ENCODE measurements at places on chromosomes 6 and 20. TPM values are rescaled to one million over a fixed set of nuclear protein-coding genes. Genes with fewer than 3 reads are reported as not detected.

GRCh38 chr6:164243949-164244348 lies 829.4 kb downstream of the QKI start:
- DNase-seq, result no peak
- H3K36me3 ChIP-seq, result no peaks in the 10 kb centered on the region
- no peaks in the 10 kb centered on the region for H3K27me3 ChIP-seq
- H3K4me1 ChIP-seq, result no peaks in the 10 kb centered on the region

- no peak overlapping the region for H3K27ac ChIP-seq
- no peaks in the 10 kb centered on the region for H3K4me1 ChIP-seq
- H3K36me3 ChIP-seq, result no peaks in the 10 kb centered on the region
Measured at GRCh38 chr6:110389689-110390382, 25.5 kb downstream of the DDO start.

GRCh38 chr6:106556368-106556960 lies 72.8 kb downstream of the RTN4IP1 start:
- no peaks in the 10 kb centered on the region for H3K4me1 ChIP-seq
- H3K36me3 ChIP-seq, result peaks cover 4% of the 10 kb centered on the region
- no peak overlapping the region for H3K27ac ChIP-seq
- H3K4me3 ChIP-seq, result no peak overlapping the region
- H3K27me3 ChIP-seq, result no peaks in the 10 kb centered on the region

GRCh38 chr6:83824388-83824801 lies 28.8 kb upstream of the RIPPLY2 start:
- peak; percentile 51 for DNase-seq
- H3K4me1 ChIP-seq, result no peaks in the 10 kb centered on the region
- H3K27me3 ChIP-seq, result no peaks in the 10 kb centered on the region
- peak overlapping the region; percentile 14 for H3K4me3 ChIP-seq
- no peak overlapping the region for H3K27ac ChIP-seq

- no peak for DNase-seq
- H3K27me3 ChIP-seq, result no peaks in the 10 kb centered on the region
- no peak overlapping the region for H3K4me3 ChIP-seq
- no peaks in the 10 kb centered on the region for H3K36me3 ChIP-seq
- peaks cover 13% of the 10 kb centered on the region for H3K4me1 ChIP-seq
Measured at GRCh38 chr6:149059557-149059956, 258.0 kb upstream of the TAB2 start.

- no peaks in the 10 kb centered on the region for H3K4me1 ChIP-seq
- 0 out of 2 replicates have a peak, but pooled peaks cover 2% of the 10 kb centered on the region for H3K36me3 ChIP-seq
- H3K27ac ChIP-seq, result no peak overlapping the region
- no peak for DNase-seq
- H3K4me3 ChIP-seq, result no peak overlapping the region
- peaks cover 16% of the 10 kb centered on the region for H3K27me3 ChIP-seq
Measured at GRCh38 chr20:59207742-59208357, 44.2 kb downstream of the ZNF831 start.

DNA sequence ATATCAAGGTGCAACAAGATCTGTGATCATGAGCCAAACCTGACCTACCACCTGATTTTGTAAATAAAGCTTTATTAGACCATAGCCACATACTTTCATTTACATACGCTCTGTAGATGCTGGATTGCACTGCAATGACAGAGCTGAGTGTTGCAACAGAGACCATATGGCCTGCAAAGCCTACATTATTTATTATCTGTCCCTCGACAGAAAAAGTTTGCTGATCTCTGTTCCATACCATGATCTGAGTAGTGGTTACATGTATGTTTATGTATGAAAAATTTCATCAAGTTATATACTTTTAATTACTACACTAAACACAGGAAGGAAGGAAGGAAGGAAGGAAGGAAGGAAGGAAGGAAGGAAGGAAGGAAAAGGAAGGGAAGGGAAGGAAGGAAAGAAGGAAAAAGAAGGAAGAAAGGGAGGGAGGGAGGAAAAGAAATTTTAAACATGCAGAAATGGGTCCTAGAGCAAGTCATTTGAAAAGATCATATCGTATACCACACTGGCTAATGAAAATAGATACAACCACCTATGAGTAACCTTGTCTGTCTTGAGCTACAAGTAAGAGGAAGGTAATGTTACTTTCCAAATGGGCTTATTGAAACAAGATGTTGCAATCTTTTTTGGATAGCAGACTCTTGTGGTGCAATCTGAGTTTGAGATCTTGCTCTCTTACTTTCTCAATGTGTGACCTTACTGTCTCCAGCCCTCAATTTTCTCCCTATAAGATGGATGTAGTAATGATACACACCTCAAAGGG lies 441.0 kb downstream of the KIF16B start:
- DNase-seq, result no peak
- no peak overlapping the region for H3K4me3 ChIP-seq
- no peaks in the 10 kb centered on the region for H3K36me3 ChIP-seq
- H3K27ac ChIP-seq, result no peak overlapping the region
- H3K27me3 ChIP-seq, result no peaks in the 10 kb centered on the region

- no peaks in the 10 kb centered on the region for H3K4me1 ChIP-seq
- DNase-seq, result no peak
- no peak overlapping the region for H3K4me3 ChIP-seq
- no peaks in the 10 kb centered on the region for H3K36me3 ChIP-seq
- H3K27ac ChIP-seq, result no peak overlapping the region
- H3K27me3 ChIP-seq, result no peaks in the 10 kb centered on the region
Measured at GRCh38 chr6:96450082-96450769, 71.4 kb upstream of the UFL1 start.

DNA sequence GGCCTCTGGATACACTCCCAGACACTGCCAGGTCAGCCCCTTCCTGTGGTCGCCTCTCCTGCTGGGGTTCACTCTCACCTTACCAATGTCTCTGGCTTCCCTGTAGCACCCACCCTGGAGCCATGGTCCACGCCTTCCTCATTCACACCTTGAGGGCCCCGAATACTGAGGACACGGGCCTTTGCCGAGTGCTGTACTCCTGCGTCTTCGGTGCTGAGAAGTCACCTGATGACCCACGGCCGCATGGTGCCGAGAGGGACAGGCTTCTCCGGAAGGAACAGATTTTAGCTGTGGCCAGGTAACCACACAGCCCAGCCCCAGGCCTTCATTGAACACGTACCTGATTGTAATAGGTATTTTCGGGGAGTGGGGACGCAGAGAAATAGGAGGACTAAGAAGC lies 1.6 kb downstream of the AP5S1 start:
- H3K4me3 ChIP-seq, result no peak overlapping the region
- no peak for DNase-seq
- no peaks in the 10 kb centered on the region for H3K27me3 ChIP-seq

DNA sequence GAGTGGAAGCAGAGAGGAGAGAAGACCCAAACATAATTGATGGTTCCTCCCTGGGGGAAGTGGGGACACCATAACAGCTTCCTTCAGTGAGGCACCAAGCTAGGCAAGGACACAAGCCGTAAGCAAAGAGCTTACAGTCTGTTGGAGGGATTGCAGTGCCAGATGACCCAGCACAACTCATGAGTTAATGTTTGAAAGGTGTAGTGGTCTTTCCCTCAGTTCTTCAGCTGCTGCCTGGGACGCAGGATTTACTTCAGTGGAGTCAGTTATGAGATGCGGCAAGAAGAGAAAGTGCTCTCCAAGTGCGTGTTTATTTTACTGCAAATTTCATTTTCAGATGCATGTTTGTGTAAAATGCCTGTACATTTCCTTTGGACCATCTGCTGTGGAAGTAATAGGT lies 38.7 kb upstream of the SLC17A4 start:
- no peak overlapping the region for H3K27ac ChIP-seq
- H3K36me3 ChIP-seq, result no peaks in the 10 kb centered on the region
- no peaks in the 10 kb centered on the region for H3K4me1 ChIP-seq

- no peaks in the 10 kb centered on the region for H3K36me3 ChIP-seq
- H3K4me3 ChIP-seq, result no peak overlapping the region
- H3K27me3 ChIP-seq, result no peaks in the 10 kb centered on the region
- H3K27ac ChIP-seq, result no peak overlapping the region
- DNase-seq, result no peak
Measured at GRCh38 chr6:77880501-77880900, 227.7 kb downstream of the MEI4 start.

- no peak for DNase-seq
- no peak overlapping the region for H3K4me3 ChIP-seq
- H3K27ac ChIP-seq, result no peak overlapping the region
- no peaks in the 10 kb centered on the region for H3K36me3 ChIP-seq
- no peaks in the 10 kb centered on the region for H3K4me1 ChIP-seq
Measured at GRCh38 chr20:6714279-6714711, 53.2 kb upstream of the BMP2 start.

SCUBE3 gene
- total RNA-seq, result 1.6 TPM

PSORS1C2 gene
- total RNA-seq, result not detected

SLC22A16 gene
- total RNA-seq, result not detected

POU5F1 gene
- total RNA-seq, result 1.1 TPM

CD93 gene
- 0.10 TPM for total RNA-seq

HNF4A gene
- 0.28 TPM for total RNA-seq
